T-helper 1 cell (primary cell): ENCODE measurements at places on chromosomes 1 and 21.

- no peak for DNase-seq
These were observed 14.0 kb downstream of the GTF2B start for GRCh38 chr1:88877382-88877825.

DNA sequence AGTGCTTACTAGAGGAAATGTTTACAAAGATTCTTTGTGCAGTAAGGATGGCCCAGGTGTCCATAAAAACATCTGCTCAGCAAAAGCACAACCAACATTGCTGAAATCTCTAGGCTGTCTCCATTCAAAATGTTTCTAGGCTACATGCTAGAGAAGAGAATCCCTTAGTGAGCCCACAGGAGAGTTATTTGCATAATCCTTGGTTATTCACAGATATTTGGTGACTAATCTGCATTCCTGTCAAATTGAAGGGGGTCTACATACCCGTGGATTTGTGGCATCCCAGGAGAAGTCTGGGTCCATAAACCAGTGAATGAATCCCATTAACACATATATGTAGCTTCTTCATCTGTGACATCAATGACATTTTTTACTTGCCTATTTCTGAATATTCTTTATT lies 261.3 kb upstream of the ESRRG start:
- DNase-seq, result no peak

DNA sequence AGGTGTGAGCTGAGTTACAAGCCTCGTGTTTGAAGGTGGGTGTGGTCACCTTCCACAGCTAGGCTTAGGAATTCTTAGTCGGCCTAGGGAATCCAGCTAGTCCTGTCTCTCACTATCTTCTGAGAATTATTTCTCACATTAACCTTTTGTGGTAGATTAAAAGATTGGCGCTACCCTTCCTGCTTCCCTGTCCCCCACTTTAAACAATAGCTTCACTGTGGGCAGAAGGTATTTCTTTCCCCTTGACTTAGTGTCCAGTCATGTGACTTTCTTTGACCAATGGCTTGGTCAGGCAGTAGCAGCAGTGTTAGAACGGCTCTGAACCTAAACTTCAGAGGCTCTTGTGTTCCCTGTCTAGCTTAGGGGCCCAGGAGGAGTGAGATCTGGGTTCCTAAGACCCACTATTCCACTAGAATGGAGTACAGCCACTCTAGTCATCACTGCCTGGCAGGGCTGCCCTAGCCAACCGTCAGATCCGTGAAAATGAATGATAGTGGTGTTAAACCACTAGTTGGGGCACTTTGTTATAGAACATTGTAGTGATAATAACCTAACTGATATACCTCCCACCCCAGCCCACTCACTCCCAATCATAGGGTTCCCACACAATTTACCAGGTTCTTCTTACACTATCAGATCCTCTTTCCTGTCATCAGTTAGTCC lies 13.9 kb upstream of the C1orf141 start:
- no peak for DNase-seq

DNA sequence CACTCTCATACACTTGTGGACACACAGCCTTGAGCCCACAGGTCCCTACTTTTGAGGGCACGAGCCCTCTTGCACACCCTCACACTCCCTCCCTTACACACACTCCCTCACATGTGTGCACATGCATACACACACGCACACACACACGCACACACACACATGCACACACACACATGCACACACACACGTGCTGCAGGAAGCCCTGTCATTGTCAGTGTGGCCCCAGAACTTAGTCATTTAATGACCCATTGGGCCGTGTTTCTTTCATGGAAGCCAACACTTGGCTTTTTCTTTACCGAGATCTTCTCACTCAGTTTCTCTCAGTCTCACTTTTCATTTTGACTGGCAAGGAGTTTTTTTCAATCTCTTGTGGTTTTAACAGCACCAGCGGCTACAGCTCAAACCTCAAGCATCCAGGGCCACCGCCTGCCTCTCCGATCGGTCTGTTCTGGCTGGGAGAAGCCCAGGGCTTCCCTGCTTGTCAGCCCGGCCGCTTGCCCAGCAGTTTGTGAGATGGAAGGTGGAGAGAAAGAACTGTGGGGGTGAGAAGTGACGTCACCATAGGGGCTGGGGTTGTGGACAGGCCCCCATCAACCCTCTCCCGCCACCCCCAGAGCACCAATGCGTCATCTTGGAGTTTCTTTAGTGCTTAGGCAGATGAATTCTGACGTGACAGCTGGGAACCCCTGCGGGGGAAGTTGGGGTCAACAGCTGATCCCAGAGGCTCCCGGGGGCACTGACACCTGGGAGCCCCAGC lies 15.8 kb upstream of the TNFRSF8 start:
- peak; percentile 92 for DNase-seq

- DNase-seq, result no peak
These were observed 72.3 kb downstream of the MAP10 start for GRCh38 chr1:232877365-232878028.

DNA sequence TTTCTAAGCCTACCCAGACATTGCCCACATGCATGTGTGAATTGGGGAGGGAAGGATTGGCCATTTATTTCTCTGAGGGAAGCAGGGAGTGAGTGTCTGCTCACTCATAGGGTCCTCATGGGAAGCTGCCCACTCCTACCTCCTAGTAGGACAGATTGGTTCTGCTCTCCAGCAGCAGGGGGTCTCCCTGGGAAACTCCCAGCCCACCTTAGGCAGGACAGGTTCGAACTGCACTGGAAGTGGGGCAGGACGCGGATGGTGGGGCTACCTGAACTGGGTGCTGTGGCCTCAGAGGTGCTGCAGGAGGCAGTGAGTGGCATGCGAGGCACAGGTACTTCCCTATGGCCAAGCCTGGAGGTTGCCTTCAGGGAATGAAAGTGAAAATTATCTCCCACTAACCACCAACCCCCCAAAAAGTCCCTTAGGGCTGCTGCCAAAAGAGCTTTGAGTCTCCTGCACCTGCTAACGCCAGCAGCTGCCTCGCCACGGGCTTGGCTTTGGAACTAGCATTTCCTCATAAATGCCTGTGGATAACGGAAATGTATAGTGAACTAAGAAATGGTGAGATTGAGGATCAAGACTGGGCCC lies 157.0 kb upstream of the COA6 start:
- no peak for DNase-seq

DNA sequence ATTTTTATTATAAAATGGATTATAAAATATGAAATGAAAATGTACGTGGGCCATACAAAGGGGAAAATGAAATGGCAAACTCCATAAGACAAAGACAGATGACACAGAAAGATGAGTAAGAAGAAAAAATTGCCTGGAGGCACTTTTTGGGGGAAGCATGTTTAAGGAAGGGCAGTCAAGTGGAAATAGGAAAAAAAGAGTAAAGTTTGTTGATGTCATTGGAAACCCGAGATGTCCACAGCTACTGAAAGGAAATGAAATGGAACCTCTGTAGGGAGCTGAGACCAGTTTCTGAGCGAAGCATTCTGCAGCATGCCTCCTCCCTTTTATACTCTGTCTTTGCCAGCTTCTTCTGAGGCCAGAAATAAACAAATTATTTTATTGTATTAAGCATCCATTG lies 203.4 kb upstream of the UBE2U start:
- DNase-seq, result no peak

DNA sequence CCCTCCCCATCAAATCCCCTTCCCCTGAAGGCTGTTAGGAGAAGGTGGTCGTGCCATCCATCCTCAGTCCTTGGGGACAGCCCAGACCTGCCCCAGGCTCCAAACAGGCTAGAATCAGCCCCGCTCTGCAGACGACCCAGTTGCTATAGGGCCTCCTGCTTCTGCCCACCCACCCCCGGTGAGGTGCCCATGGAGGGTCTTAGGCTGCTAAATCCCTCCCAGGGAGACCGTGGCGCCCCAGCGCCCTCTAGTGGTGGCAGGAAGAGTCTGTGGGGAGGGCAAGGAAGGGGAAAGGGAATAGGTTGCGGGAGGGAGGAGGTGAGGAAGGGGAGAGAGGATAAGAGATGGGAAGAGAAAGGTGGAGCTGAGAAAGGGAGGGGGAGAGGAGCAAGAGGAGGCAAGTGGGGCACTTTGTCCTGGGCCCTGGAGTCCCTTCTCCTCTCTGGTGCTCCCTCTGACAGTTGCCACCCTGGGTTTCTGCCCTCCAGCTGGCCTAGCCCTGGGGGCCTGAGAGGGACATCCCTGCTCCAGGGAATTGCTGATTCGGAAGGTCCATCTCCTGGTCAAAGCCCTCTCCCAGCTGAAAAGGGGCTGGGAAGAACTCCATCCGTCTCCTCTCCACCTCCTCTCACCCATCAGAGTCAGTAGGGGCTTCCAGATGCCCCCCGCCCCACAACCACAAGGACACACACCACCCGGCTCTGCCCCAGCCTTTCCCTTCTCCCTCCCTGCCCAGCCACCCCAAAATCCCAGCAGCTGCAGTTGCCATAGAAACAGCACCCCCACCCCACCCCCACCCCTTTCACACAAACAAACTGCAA lies 55.4 kb downstream of the CAMK2N1 start:
- DNase-seq, result peak; percentile 17

DNA sequence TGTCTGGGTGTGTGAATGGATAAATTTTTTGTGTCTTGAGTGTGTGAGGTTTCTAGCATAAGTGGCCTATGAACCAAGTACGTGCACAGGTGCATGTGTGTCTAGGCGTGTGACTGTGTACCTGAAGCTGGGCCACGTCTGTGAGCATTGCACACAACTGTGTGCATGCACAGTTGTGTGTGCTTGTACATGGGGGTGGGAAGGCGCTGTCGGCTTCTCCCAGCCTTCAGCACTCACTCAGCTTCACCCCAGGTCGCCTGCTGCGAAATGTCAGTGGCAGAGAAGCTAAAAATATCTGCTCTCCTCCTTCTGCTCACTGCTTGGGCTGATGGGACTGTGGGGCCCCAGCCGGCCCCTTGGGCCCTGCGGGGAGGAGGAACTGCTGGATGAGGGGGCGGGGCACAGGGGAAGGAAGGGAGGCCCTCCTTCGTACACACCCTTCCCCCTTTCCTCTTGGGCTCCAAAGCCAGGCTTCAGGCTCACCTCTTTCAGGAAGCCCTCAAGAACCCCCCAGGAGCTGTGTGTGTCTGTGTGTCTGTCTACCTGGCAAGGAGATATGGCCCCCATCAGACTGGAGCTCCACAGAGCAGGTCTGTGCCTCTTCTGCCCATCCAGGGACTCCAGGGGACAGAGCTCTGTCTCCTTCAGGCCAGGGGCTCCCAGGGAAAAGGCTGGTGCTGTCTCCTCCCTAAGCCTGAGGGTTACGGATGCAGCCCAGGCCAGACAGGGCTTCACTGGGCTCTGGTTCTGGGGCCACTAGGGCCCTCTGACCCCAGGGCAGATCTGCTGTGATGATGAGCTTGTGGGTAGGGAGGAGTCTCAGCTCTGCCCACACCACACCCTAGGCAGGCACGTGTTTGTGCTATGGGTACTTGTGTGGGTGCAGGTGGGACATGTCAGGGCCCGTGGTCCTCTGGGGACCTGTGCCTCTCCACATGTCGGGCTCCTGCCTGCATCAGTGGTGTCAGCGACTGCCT lies 35.6 kb upstream of the WASF2 start:
- DNase-seq, result no peak

GRCh38 chr1:33410091-33410701 lies 20.7 kb downstream of the PHC2 start:
- DNase-seq, result no peak

GRCh38 chr1:59340411-59341307 lies 43.8 kb downstream of the FGGY start:
- DNase-seq, result no peak

DNA sequence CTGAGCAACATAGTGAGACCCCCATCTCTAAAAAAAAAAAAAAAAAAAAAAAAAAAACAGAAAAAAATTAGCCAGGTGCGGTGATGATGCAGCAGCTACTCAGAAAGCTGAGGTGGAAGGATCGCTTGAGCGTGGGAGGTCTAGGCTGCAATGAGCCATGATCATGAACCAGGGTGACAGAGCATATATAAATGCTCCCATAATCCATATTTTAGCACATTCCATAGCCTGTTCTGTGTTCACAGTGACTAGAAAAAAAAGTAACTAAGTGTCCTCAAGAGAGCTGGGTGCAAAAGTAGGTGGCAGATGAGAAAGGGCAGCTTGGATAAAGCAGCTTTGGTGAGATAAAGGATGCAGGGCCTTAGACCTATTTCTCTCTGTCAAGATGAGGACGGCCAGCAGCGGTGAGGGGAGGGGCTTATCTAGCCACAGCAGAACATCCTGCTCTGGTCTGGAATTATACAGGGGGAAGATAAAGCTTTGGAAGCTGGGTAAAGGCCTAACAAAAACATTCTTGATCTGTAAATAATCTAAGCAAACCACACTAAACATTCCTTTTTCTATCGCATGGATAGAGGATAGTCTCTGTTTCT lies 205.3 kb downstream of the DAB1 start:
- DNase-seq, result no peak

DNA sequence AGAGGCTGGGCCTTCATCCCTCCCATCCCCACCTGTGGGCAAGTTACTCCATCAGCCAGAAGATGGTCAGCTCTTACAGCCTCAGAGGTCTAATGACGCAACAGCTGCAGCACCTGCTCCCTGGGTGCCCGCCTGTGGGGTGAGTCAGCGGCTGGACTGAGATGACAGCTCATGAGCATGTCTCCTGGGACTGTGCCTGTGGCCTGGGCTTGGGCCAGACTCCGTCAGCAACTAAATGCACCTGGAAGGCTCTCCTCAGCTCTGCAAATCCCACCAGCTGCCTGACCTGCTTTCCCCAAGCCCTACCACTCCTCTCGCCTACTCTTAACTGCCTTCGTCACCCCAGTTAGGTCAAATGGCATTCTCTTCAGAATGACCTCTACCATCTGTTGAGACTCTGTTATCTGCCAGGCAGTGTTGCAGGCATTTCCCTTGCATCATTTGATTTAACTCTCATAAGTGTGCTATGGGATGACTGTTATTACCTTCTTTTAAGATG lies 47.7 kb downstream of the ETS2 start:
- no peak for DNase-seq

DNA sequence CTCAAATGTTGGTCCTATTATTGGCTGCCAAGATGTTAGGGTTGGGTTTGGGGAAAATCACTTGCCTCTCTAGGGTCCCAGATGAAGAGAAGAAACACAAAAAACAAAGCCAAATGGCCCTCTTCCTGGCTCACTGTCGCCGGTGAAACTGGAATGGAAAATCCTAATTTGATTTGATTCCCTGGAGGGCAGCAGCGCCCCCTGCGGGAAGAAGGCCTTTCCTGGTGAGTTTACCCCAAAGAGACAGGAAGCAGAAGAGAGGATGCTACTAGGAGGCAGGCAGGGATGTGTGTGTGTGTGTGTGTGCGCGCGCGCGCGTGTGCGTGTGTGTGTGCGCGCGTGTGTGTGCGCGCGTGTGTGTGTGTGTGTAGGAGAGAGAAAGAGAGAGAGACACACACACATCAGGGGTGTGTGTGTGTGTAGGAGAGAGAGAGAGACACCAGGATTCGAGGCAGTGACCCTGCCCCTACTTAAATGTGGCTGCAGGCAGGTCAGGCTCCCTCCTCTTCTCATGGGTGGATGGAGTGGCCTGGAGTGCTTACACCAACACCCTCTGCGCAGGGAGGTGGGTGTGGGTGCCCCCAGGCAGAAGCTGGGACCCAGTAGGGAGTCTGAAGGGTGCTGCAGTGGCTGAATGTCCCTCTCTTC lies 3.1 kb upstream of the SELENON start:
- DNase-seq, result peak; percentile 72
